ENCODE measurements at places on chromosomes 7 and 10.
A peak's percentile ranks its signal among the peaks of the same experiment; 100 is the strongest.

GRCh38 chr7:101597941-101598340 is 31.2 kb downstream of the MYL10 start:
- DNase-seq, result no peak

DNA sequence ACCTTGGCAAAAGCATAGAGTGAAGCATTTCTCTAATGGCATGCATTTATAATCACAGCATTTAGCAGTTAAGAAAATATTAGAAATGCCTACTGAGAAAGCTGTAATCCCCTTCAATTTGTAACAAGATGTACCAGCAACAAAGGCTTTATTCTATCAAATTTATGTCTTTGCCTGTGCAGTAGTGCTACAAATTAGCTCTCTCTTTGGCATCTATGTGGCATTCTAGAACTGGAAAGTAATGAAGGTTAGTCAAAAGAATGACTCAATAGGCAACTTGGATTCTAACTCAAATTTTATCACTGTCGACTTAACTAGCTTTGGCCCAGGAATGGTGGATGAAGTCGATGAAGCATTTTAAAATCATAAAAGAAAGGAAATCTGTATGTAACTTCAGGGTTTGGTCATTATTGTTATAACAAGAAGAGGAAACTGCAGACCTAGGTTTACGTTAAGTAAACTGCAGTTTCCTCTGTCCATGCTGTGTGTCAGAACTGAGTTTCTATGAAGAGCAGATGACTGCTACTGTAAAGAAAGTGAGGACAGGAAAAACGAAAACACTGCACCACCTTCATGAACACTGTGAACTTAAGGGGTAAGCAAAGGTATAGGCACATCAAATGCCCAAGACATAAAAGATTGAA is 140.0 kb downstream of the RAPGEF5 start:
- no peak for DNase-seq

DNA sequence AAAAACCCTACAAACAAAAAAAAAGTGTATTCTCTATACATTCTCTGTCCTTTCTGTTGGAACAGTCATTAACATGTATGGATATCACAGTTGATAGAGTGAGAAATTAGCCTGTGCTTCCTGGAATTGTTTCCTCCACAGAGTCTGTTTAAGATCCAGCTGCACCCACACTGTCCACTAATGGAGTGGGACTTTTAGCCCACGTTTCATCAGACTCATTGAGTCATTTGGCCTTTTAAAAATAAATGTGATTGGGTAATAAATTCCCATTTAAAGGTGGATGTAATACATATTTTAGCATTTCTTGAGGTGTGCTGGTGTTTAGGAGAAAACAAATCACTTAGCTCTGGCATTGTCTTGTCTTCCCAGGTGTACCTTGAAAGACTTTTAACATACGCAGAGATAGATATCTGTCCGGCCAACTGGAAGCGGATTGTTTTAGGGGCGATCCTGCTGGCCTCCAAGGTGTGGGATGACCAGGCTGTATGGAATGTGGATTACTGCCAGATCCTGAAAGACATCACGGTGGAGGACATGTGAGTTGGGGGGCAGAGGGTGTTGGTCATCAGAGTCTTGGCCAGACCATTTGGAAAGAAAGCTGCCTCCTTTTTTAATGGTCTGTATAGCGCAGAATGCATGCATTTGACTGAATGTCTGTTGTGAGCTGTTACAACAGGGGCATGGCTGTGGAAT is 52.3 kb upstream of the GJD4 start:
- no peak for DNase-seq

DNA sequence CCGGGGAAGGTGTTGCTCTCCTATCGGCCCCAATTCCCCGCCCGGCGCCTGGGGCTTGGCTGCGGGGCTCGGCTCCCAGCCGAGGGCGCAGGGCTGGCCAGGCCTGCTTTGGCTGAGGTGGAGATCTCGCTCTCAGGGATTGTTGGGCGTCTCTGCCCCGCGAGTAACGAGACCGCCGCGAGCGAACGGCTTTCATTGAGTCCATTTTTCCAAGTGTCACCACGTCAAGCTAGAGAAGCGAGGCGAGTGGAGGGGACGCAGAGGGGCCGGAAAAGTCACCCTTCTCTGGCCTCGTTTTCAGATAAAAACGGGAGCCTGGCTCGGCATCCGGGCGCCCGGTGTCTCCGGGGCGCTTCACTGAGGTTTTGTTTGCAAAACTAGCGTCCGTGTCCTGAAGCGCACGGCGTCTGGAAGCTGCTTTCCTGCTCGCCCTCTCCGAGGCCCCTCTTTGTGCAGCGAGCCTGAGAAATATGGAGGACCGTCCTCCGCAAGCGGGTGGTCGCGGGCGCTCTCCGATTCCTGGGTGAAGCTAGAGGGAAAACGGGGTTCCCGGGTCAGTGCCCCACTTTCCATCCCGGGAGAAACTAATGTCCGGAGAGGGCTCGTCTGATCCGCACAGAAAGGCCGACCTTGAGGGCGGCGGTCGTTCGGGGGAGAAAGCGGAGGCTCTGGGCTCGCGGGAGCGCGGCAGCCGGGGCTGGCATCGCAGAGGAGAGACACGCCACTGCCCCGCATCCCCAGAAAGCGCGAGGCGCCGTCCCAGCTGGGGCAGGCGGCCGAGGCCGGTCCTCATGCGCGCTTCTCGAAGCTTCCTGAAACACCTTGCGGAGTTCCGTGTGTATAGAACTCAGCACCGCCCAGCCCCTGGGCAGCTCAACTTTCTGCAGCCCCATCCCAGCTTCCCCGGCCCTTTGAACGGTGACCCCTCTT is 3.5 kb upstream of the EN2 start:
- no peak for DNase-seq

DNA sequence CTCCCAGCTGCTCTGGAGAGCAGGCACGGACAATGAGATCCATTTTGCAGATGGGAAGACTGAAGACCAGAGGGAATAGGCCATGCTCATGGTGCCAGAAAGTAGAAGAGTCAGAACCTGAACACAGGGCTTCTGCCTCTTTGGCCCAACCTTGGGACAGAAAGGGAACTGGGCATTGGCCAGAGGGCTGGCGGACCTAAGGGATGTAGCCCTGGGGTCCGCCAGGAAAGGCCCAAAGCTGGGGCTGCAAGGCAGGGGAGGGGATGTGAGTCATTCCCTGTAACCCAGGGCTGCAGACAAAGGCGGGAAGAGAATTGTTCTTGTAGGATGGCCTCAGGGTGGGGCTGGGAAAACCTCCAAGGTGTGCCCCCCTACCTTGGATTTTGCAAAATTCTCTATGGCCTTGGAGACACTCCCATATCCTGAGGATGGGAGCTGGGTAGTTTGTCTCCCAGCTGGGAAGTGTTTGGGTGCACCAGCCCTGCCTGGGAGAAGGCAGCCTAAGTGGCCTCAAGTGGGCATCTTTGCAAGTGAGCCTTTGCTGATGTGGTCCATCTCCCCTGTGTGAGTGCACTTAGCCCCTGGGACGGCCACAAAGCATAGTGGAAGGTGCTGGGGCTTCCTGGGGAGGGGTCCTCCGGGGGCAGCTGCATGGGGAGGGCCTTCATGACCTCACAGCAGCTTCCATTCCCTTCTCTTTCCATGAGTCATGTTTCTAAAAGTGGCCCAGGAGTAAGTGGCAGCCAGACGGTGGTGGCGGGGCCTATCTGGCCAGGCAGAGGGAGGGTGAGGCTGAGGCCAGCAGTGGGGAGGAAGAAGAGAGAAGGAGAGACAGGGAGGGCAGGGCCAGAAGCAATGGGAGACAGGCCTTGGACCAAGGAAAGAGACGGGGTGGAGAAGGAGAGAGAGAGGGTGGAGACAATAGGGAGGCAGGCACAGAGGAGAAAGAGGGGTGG is 9.2 kb downstream of the AQP1 start:
- DNase-seq, result no peak

DNA sequence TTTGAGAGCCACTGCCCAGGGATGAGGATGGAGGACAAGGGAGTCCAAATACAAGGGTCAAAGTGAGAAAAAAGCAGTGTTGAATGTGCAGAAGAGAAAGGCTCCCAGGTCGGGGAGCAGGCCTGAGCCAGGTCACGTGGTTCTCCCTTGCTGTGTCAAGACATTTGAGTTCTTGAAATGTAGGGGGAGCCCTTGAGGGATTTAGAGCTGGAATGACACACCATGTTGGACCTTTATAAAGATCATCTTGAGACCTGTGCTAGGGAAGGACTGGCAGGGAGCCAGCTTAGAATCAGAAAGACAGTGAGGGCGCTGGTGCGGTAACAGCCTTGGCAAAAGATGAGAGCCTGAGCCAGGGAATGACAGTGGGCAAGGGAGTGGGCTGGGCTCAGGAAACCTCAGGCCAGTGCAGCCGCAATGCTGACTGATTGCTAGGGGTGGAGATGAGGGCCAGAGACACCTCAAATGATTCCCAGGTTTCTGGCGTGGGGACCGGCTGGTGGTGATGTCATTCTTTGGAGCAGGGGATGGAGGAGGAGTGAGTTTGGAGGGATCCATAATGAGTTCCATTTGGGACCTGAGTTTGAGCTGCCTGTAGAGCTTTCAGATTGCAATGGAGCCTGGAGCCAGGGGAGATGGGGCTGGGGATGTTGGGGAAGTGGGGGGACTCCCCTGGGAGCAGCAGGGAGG is 120.1 kb downstream of the PTPN20 start:
- no peak for DNase-seq

DNA sequence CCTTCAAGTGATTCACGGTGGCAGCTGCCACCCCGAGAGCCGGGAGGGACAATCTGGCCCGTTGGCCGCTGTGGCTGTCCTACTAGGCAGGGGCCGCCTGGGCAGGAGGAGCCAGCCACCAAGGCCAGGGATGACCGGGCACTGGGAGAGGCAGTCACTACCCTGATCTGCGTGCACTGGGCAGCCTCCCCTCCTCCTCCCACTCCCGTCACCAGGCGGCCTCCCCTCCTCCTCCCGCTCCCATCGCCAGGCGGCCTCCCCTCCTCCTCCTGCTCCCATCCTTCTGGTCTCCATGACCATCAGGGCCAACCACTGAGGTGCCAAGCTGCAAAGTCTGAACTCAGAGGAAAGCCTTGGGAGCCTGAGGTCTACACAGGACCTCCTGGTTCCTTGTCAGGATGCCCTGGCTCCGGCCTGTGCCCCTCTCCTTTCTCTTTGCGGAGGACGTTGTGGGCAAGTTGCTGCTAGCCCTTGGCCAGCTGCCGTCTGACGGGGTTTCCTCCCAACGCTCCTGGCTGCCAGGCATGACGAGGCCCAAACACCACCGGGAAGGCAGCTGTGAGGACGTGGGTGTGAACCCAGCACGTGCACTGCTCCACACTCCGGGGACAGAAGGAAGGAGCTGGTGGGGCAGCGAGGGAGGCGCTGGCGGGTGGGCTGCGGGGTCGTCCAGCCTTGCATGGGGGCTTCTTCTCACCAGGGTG is 131.1 kb downstream of the WDR37 start:
- DNase-seq, result peak; percentile 46

GRCh38 chr10:73054286-73054685 is 42.4 kb downstream of the P4HA1 start:
- no peak for DNase-seq

- DNase-seq, result no peak
These were observed 78.4 kb downstream of the CYP26A1 start for GRCh38 chr10:93152136-93152535.

DNA sequence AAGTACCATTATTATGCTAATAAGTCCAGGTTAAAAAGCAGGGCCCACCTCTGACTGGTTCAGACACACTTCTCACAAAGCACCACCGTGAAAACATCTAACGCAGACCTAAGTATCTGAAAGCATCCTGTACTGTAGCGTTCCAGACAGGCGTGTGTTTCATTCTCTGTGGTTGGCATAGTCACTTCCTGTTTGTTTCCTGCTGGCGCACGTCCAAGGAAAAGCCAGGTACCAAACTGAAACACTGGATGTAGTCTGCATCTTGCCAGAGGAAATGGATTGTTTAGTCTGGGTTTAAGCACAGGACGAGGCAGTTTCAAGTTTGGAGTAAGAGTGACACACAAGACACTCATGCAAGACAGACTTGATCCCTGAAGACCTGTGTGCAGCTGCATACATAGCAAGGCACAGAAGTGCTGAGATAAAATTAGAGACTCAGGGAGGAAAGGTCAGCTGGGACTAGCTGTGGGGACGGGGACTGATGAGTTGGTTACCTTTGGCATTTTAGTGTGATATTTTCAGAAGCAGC is 23.3 kb downstream of the BPGM start:
- peak; percentile 37 for DNase-seq

GRCh38 chr10:71351628-71352319 is 32.7 kb downstream of the SLC29A3 start:
- no peak for DNase-seq

- no peak for DNase-seq
These were observed 387.5 kb downstream of the CCSER2 start for GRCh38 chr10:84715911-84716310.

- no peak for DNase-seq
These were observed 262.6 kb downstream of the HGF start for GRCh38 chr7:81507221-81507620.

DNA sequence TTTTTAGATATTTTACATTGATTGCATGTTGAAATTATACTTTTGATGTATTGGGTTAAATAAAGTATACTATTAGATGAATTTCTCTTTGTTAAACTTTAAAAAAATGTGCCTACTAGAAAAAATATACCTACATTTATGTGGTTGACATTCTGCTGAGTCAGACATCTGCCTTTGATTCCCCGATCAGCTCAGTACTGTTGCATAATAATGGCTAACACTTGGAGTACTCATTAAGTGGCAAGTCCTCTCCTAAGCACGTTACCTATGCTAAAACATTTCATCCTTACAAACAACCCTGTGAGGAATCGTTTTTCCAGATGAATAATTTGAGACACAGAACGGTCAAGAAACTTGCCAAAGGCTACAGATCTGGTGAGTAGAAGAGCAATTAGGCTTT is 14.0 kb upstream of the SEM1 start:
- no peak for DNase-seq

DNA sequence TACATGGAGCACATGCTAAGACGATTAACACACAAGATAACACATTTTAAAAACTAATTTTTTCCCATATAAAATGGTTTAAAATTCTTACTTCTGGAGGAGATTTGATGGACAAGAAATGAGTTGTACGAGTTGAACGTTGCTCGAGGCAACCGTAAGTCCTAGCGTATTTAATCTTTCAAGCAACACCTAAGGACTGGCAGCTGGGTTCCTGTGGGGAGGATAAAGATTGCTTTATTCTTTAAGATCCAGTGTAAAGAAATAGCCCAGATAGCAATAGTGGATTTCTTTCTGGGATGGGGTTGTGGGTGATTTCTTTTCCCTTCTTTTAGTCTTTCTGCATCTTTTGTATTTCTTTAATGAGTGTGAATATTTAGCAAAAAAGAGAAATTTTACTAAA is 9.8 kb downstream of the TBXAS1 start:
- DNase-seq, result no peak

DNA sequence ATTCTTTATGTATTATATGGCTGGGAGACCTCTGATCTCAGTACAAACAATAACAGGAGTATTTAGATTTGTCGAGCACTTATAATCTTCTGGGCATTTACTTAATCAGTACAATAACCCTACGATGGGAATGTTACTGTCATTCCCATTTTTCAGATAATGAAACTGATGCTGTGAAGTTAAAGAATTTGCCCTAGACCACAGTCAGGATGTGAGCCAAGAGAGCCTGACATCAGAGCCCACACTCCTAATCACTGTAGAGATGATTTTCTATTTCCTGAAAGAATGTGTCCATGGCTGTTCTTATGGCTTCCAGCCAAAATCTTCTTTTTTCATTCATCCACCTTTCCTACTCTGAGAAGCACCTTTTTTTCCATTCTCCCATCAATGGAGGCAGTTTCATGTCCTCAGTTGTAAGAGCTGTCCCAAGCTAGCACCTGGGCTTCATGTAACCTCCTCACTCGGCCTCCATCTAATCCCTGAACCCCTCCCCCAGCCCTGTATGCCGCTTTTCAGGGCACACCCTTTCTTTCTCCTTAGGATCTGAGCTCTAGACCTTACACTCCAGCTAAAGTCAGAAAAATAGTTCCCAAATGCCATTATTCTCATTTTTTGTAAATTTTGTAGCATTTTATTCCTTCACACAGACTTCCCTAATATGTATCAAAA is 12.2 kb upstream of the CAV1 start:
- DNase-seq, result no peak

- DNase-seq, result no peak
These were observed 28.9 kb downstream of the POR start for GRCh38 chr7:75943864-75944263.
